ENCODE measurements at places on chromosomes 13 and 19.

GRCh38 chr19:18274781-18275356 lies 617 bp upstream of the IQCN start:
- DNase-seq = no peak

- DNase-seq = no peak
These were observed 8.7 kb upstream of the TIMM50 start for GRCh38 chr19:39471756-39472536.

- DNase-seq = no peak
These were observed 219.1 kb downstream of the LMO7 start for GRCh38 chr13:75855216-75855615.

DNA sequence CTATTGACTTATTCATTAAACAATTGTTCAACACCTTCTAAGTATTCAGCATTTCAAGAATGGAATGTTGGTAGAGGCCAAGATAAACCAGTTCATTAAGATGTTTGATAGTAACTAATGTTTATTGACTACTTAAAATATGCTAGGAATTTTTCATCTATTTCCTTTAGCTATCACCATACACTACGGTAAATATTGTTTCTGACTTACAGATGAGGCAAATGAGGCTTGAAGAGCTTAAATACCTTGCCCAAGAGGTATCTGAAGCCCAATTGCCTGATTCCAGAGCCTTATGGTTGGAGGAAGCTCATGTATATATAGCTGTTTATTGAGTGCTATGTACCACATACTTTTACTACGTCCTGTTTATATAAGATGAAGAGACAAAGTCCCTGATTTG lies 286.2 kb downstream of the NDFIP2 start:
- DNase-seq = no peak

- DNase-seq = no peak
These were observed 388.1 kb upstream of the PRR20A start for GRCh38 chr13:56752636-56753035.

DNA sequence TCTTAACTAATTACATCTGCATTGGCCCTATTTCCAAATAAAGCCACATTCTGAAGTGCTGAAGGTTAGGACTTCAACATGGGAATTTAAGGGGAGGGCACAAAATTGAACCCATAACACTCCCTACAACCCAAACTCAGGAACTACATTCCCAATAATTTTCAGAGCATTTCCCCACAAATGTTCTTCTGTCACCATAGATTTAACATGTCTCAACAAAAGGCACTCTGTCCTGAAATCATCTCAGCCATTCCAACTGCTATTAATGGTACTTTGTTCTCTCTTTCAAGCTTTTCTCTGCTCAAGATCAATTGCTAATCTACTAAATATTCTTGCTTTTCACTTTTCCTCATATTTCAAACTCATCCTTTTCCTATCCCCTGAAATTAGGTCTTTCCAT lies 74.0 kb upstream of the SOX1 start:
- no peak for DNase-seq

DNA sequence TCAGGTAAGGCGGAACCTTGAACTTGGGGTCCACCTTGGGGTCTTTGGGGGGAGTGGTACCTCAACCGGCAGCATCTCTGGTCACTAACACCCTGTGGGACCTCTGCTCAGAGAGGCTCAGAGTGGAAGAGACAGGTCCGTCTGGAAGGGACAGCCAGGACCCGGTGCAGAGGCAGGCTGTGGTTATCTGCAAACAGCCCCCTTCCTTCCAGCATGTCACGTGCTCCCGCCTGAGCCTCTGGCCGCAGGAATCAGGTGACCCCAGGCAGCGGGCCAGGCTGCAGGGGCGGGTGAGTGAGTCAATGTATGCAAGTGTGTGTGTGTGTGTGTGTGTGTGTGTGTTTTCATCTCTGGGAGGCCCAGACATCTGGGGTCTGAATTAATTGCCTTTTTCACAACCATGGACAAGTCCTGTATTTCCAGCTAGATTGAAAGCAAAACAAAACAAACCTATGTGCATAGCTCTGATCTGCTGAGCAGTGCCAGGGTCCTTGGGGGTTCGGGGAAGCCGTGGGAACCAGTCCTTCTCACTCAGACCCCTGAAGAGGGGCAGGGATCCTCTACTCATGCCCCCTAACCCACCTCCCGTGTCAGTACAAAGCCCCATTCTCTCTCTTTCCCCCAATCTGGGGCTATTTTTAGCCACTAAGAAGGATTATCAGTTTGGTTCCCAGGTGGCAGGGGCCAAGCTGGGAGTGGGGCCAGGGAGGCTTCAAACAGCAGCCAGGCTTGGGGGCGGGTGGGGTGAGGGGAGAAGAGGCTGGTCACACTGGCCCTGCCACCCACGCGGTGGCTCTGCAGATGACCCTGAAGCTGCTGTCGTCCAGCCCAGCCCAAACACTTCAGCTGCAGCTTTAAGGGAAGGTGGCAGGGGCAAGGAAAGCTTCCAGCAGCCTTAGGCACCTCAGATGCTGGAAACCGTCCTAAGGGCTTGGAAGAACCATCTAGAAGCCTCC lies 31.4 kb downstream of the CERS4 start:
- DNase-seq = peak; percentile 50

- DNase-seq = peak; percentile 6
These were observed 509 bp downstream of the TPP2 start for GRCh38 chr13:102597029-102597961.

DNA sequence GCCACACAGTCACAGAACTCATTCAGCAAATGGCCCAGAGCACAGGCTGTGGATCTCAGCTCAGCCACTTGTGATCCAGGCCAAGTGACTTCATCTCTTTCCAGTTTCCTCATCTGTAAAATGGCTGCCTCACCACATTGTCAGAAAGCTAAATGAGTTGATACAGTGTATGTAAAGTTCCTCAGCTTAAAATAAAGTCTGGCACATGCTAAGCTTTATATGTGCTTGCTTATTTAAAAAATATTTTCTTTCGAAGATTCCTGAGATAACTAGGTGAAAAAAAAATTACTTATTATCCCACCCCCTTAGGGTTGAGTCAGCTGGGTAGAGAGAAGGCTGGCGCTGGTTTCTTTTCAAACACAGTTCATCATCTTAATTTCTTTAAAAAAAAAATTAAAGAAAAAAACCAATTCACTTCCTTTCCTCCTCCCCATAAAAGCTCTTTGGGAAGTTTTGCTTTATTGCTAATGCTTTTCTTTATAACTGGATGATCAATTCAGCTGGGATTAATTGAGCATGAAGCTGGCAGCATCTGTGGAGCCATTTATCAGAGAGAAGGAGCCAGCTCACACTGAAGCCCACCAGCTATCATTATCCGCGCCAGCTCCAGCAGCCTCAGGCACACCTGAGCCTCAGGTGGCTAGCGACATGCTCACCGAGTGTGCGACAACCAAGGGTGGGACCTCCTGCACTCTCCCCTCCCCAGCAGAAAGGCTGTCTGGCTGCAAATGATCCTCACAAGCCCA lies 354.9 kb downstream of the FOXO1 start:
- DNase-seq = no peak

DNA sequence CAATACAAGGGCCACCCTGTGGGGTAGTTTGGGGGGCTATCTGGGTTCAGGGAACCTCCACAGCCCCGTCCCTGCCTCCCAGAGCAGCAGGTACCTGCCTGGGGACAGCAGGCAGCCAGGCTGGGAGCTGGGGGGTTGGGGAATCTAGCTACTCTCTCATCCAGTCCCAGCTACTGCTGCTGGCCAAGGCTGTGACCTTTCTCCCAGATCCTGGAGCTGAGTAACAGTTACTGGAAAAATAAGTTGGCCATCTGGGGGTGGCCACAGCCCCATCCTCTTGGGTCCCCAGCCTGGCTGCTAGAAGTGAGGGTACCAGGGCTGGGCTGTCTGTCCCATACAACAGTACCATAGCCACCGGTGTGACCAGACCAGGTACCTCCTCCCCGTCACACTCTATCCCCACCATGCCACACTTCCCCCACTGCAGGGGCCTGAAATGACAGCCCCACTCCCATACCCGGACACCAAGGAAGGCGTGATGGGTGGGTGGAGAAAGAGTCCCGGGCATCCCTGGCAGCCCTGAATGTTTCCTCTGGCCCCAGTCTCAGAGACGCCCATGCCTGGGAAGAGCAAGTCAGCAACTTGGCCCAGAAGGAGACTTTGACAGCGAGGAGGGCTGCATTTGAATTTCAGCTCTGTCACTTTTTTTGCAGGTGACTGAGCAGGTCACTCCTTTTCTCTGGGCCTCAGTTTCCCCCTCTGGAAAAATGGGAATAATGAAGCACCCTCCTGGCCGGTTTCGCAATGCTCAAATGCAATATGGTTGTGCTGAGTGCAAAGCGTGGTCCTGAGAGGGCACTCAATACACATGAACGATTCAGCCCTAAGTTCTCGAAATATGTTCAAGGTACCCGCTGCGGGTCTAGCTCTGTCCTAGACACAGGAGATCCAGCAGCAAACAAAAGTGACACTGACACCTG lies 30.7 kb upstream of the NFIC start:
- no peak for DNase-seq

- DNase-seq = no peak
These were observed 54.8 kb downstream of the DLEU7 start for GRCh38 chr13:50788551-50789210.
